ENCODE measurements at places on chromosomes 5 and 9.

DNA sequence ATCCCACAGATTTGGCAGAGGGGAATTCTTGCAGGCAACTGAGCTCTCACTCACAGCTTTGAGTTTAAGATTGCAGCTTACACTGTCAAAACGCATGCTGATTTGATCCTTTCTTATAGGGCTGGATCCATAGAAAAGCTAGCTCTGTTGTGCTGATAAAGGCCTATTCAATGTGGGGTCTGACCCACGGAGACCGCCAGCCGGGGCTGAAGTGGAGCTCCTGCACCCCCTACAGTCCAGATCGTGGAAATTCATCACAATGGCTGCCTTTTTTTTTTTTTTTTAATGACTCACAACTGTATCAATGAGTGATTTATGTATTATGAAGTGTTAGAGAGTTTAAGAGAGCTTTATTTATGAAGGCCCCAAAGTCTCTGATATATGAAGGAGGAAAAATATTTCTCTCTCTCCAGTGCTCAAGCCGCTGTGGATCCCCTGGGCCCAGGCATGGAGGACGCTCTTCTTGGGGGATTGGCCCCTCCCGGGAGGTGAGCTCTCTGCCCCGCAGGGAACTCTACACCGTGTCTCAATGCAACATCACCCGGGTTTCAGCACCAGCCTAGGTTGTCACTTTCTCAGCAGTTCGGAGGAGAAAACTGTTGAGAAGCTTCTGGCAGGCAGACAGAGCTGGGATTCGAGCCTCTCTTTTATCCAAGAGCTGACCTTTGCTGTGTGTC, 700.2 kb downstream of the IRX1 start:
- no peak for DNase-seq

GRCh38 chr5:170720984-170721383, 62.5 kb upstream of the GABRP start:
- no peak for DNase-seq

DNA sequence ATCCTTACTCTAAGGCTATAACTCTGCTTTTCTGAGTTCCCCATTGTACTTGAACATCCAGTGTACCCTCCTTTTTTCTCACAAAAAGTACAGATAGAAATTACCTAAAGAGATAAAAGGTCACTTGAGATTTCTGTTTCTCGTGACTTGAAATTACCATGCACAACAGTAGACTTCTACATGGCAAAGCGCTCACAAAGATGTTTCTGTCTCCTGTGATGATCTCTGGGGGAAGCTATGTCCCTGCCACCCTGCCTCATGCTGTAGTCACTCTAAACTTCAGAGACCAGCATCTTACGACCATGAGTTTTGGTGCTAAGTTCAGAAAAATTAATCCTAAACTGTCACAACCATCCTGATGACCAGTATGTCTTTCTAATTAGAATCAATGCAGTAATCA, 36.2 kb downstream of the NFIB start:
- no peak for DNase-seq

- no peak for DNase-seq
Observed at GRCh38 chr9:24044576-24044975, 218.5 kb upstream of the ELAVL2 start.

- no peak for DNase-seq
Observed at GRCh38 chr5:96432216-96433065, 607 bp downstream of the PCSK1 start.

DNA sequence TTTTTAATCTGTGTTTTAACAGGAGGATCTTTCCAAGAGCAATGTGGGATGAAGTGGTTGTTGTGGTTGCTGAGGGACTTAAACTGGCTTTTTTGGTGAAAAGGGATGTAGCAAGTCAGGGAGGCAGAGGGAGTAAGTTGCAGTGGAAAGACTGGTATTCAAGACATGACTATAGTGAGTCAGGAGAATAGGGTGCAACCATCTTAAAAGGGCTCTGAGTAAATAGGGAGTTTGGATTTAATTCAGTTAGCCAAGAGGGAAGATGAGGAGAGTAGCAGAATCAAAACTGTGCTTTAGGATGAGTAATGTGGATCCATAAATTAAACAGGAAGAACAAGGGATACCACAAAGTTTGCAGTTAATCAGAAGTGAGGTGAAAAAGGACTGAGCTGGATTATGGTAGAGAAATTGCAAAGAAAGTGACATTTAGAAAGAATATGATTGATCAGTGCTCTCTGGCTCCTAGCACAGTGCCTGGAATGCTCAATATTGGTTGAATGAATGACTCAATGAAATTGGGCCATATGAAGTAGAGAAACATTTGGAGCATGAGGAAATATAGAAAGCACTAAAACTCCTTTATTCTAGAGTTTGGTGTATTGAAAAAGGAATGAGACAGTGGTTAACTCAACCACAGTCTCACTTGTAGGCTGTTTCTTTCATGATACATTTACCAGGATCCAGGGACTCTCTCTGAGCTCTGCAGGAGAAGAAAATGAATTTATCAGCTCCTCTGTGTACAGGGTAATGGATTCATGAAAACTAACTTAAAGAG, 5.1 kb downstream of the POLR3G start:
- no peak for DNase-seq

GRCh38 chr5:83645936-83646335, 74.7 kb downstream of the HAPLN1 start:
- DNase-seq = no peak

DNA sequence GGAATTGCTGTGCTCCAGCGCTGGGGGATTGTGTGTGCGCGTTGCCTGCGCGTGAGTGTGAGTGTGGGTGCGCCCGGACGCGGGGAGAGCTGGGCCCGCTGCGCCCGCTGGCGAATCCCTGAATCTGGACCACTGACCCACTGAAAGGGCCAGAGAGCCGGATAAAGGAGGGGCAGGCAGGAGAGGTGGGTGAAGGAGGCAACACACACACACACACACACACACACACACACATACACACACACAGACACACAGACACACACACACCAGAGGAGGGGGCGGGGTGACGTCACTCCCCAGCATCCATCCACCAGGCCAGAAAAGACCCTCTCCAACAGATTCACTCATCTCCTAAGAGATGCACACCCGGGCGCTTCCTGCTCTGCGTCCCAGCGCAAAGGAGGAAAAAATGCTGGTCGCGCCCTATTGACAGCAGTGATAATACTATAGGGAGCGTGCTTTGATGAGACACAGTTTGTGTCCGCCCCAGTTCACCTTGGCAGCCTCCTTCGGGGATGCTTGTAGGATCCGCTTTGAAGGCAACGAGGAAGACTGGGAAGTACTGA, 1059.1 kb upstream of the DMAC1 start:
- no peak for DNase-seq

Measured in activated CD8-positive, alpha-beta memory T cell treated with anti-CD3 and anti-CD28 coated beads for 1 hour (primary cell).